ENCODE measurements at places on chromosomes 12 and 14.
A peak's percentile ranks its signal among the peaks of the same experiment; 100 is the strongest.

GRCh38 chr14:21543521-21543960 is 17.4 kb upstream of the SALL2 start:
- DNase-seq = no peak

- DNase-seq = no peak
These were observed 27.5 kb upstream of the C14orf180 start for GRCh38 chr14:104551851-104552737.

- DNase-seq = peak; percentile 3
These were observed 148.7 kb downstream of the ANO2 start for GRCh38 chr12:5796171-5796958.

DNA sequence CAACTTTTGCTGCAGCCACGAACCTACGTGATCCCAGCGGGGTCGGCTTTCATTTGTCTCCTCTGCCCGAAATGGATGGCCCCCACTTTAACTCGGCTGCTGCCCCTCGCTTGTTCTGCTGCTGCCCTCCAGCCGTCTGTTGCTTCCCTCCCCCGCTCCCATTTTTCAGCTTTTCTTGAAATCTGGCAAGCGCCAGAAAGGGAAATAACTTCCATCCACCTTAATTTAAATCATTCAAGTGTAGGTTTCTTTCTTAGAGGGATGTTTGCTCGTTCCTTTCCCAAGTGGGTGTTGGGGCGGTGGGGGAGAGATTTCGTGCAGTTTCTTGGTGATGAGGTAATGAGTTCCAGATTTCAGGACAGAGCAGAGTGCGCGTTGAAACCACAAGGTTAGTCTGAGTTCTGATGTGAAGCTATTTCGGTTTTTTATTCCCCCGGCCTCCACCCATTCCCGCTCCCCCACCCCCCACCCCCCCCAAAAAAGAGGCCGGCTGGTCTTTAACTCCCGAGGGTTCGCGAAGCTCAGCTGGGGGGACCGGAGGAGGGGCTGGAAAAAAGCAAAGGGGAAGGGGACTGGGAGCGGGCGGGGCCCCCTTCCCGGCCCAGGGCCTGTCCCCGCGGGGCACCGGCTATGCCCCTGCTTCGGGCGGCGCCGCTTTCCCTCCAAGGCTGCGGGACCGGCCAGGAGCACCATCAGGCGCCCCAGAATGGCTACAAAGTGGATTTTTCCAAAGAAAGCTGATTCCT is 2.2 kb upstream of the ZFP36L1 start:
- DNase-seq = no peak

GRCh38 chr12:115183752-115184151 is 499.8 kb upstream of the TBX3 start:
- no peak for DNase-seq

DNA sequence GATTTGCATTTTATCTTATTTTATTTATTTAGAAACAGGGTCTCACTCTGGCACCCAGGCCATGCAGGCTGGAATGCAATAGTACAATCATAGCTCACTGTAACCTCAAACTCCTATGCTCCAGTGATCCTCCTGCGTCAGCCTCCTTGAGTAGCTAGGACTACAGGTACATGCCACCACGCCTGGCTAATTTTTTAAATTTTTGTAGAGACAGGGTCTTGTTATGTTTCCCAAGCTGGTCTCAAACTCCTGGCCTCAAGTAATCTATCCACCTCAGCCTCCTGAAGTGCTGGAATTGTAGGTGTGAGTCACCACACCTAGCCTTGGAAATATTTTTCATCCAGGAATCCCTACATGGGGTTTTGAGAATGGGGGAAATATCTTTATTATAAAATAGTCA is 84.6 kb downstream of the MAPKAPK5 start:
- DNase-seq = no peak

GRCh38 chr14:101476916-101477553 is 84.3 kb upstream of the DIO3 start:
- no peak for DNase-seq

GRCh38 chr12:49671031-49671765 is 36.0 kb downstream of the FMNL3 start:
- DNase-seq = no peak

DNA sequence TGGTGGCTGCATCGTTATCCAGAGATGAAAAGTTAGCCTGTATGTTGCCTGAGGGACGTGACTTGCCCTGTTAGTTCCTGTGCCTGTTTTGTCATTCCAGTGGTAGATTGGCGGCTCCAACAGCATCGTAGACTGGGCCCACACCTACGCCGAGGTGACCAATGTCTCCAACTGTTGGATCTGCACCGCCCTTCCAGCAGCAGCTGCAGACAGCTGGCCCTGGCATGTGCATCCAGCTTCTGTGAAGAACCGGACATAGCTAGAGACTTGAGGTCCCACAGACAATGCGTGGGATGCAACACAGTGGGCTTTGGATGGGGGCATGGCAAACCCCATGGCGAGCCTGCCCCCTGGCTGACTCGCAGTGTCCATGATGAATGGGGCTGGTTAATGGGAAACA is 93.0 kb upstream of the TMPO start:
- no peak for DNase-seq

GRCh38 chr14:21163871-21164291 is 8.0 kb upstream of the OR5AU1 start:
- DNase-seq = no peak

DNA sequence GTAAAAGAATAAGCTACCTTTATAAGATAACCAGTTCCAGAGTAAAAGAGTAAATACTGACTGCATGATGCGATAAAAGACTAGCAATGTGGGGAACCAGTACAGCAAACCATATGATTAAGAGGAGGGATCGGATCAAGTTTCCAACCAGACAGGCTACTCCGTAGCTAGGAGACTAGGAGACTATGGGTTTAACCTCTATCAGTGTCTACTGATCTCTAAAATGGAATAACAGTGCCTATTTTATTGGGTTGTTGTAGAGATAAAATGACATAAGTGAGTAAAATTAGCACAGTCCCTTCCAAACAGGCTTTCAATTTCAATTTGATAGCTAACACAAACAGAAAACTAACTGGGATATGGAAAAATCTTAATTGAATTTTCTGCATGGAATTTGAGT is 76.0 kb downstream of the PAWR start:
- no peak for DNase-seq

DNA sequence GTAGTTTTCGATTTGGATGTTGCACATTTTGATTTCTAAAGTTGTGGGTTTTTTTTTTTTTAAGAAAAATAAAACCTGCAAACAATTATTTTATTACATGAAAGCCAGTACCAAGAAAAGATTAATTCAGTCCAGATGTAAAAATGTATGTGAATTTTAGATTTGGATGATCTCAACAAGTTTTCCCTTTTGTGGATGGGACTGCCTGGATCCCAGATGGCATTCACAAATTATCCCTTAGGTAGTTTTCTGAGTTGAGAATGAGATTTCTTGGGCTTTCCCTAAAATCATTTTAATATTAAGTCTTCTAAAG is 2.8 kb downstream of the FRMD6 start:
- no peak for DNase-seq

- DNase-seq = no peak
These were observed 108.2 kb downstream of the PDE3A start for GRCh38 chr12:20476551-20476950.

- DNase-seq = no peak
These were observed 14.9 kb downstream of the GIT2 start for GRCh38 chr12:109981311-109981710.

GRCh38 chr14:56953884-56954283 is 143.6 kb upstream of the OTX2 start:
- no peak for DNase-seq

GRCh38 chr14:64407329-64407728 is 19.2 kb downstream of the MTHFD1 start:
- no peak for DNase-seq

DNA sequence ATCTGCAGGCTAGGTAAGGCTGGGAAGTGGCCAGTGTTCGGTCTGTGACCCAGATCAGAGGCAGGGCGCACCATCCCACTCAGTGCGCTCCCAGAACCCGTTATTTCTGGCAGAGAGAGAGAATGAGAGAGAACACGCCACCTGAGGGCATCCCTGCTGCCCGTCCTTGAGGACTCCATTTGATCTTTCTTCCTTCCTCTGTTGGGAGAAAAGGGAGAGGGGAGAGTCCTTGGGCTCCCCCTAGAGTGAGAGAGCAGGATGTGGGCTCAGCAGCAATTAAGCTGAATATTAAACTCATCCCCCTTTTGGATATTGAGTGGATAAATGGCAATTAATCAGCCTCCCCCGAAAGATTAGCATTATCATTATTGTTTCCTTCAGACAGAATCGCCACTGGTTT is 70.6 kb downstream of the IFT43 start:
- DNase-seq = no peak

DNA sequence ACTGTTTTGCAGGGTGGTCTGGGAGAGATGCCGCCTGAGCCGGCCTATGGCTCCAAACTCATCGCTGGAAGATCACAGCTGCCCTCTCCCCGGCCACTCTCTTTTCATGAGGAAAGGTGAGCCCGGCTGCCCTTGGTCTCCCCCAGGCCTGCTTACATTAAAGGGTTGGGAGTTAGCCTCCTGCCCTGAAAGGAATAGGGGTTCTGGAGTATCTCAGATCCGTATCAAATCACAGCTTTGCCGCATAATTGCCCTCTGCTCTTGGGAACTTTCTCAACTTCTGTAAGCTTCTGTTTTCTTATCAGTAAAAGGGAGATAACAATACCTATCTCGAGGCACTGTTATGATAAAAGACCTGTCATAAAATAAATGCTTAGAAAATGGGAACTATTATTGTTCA is 17.6 kb downstream of the PHLDA1 start:
- no peak for DNase-seq

DNA sequence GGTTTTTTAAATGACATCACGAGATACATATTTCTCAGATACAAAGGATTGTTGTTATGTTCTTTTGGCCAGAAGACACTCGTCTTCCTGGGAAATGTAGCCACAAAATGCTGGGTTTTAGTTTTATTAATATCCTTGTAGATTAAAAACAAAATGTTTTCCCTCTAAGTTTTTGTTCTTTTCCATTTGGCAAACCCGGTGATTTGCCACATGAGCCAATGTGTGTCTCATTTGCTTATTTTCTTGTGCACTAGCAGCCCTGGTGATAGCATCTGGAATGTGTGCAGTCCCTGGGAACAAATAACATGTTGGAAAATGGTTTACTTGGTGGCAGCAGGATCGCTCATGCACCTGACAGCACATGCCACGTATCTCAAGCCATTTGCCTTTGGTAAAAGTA is 61.0 kb downstream of the HMGA2 start:
- no peak for DNase-seq

DNA sequence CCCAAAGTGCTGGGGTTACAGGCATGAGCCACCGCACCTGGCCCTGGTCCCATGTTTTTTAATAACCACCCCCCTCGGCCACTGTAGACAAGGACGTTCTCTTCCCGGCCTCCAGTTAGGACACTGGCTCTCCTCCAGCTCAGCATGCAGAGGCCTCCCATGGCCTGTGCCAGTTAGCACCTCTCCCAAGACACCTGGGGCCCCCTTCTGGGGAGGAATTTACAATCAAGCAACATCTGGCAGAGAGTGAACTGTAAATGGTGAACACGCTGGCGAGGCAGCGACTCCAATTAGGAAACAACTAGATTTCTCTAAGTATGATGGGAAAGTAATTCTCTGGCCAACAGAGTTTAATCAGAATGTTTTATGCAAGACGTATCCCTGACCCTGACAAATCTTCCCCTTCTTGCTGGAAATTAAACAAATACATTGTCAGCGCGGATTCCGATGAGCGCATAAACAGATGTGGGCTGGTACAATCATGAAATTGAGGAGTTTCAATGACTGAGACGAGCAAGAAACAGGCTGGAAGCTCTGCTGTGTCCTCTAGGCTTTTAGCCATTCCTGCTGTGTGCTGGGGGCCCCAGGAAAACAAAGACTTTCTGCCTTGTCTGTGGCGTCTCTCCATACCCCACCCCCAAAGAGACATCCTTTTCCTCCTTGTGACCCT is 61.7 kb upstream of the DLK1 start:
- no peak for DNase-seq

DNA sequence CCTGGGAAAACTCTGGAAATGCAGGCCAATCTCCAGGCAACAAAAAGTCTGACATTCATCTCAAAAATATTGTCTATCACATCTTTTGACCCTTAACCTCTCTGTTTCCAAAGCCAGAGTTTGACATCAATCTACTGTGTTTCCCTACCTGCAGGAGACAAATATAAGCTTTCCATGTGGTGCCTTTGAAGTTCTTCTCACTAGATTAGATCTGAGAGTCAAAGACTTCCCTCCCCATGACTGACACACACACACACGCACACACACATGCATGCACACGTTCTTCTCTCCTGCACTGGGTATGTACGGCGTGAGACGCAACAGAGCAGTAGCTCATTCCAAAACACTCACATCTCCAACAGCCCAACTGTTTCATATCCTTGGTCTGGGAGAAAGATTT is 8.1 kb upstream of the ITPR2 start:
- DNase-seq = no peak

GRCh38 chr12:53983950-53984572 is 885 bp upstream of the HOXC10 start:
- DNase-seq = no peak

- no peak for DNase-seq
These were observed 4.3 kb downstream of the DLST start for GRCh38 chr14:74886001-74886400.

- DNase-seq = no peak
These were observed 146.2 kb upstream of the PWP1 start for GRCh38 chr12:107539196-107539939.

DNA sequence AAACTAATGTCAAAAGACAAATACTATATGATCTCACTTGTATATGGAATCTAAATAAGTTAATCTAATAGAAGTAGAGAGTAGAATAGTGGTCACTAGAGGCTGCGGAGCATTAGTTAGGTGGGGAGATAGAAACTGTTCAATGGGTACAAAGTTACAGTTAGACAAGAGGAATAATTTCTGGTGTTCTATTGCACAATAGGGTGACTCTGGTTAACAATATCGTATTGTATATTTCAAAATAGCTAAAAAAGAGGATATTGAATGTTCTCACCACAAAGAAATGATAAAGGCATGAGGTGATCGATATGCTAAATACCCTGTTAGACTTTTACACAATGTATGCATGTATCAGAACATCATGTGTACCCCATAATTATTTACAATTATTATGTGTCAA is 42.9 kb downstream of the IGF1 start:
- no peak for DNase-seq

DNA sequence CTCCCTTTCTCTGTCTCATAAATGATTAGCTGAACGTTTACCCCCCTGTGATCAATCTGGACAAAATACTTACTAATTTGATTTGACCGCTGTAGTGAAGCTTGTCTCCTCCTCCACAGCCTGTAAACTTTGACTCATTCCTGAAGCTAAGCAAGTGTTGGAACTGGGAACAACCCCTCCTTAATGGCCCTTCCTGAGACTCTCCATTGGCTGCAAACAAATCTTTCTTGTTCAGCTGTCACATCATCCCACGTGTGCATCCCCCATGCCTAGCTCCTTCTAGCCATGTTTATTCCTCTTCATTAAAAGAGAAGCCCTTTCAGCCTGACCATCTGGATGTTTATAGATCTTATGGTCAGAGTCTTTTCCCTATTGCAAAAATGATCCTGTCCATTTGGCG is 281.2 kb downstream of the RGS6 start:
- DNase-seq = no peak

- DNase-seq = peak; percentile 11
These were observed 186.7 kb downstream of the EFCAB11 start for GRCh38 chr14:89767861-89768268.

- DNase-seq = no peak
These were observed 602 bp downstream of the CHFR start for GRCh38 chr12:132886529-132887477.
